ENCODE measurements at places on chromosomes 12 and 14. TPM values are rescaled to one million over a fixed set of nuclear protein-coding genes. Genes with fewer than 3 reads are reported as not detected.

The VDR gene
- 14.8 TPM for total RNA-seq

The SLCO1B1 gene
- total RNA-seq, result not detected

The AICDA gene
- total RNA-seq, result not detected

- H3K27ac ChIP-seq, result no peak overlapping the region
- DNase-seq, result no peak
- no peaks in the 10 kb centered on the region for H3K27me3 ChIP-seq
- no peaks in the 10 kb centered on the region for H3K4me1 ChIP-seq
- no peaks in the 10 kb centered on the region for H3K36me3 ChIP-seq
- no peak overlapping the region for H3K4me3 ChIP-seq
Observed at GRCh38 chr12:94726236-94726835, 76.0 kb upstream of the TMCC3 start.

- H3K4me1 ChIP-seq, result no peaks in the 10 kb centered on the region
- H3K36me3 ChIP-seq, result no peaks in the 10 kb centered on the region
- H3K4me3 ChIP-seq, result no peak overlapping the region
- H3K27me3 ChIP-seq, result no peaks in the 10 kb centered on the region
- DNase-seq, result no peak
Observed at GRCh38 chr14:81286574-81287370, 66.0 kb upstream of the GTF2A1 start.

DNA sequence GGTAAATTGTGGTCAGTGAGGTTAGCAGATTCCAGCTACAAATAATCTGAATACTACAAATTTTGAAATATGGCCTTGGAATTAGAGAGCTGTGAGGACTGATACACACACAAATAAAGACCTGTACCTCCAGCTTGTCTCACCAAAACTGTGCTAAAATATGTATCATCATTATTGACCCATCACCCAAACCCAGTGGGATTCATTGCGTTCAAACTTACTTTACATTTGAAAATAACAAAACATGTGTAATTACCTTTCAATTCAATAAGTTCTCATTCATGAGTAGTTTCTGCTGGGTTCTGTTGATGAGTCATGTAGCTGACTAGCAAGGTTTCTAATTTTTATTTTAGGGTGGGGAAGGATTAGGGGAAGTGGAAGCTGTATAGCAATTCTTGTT, 170.9 kb downstream of the MSRB3 start:
- H3K36me3 ChIP-seq, result no peaks in the 10 kb centered on the region
- DNase-seq, result no peak
- H3K4me3 ChIP-seq, result no peak overlapping the region
- no peaks in the 10 kb centered on the region for H3K27me3 ChIP-seq
- H3K27ac ChIP-seq, result no peak overlapping the region

DNA sequence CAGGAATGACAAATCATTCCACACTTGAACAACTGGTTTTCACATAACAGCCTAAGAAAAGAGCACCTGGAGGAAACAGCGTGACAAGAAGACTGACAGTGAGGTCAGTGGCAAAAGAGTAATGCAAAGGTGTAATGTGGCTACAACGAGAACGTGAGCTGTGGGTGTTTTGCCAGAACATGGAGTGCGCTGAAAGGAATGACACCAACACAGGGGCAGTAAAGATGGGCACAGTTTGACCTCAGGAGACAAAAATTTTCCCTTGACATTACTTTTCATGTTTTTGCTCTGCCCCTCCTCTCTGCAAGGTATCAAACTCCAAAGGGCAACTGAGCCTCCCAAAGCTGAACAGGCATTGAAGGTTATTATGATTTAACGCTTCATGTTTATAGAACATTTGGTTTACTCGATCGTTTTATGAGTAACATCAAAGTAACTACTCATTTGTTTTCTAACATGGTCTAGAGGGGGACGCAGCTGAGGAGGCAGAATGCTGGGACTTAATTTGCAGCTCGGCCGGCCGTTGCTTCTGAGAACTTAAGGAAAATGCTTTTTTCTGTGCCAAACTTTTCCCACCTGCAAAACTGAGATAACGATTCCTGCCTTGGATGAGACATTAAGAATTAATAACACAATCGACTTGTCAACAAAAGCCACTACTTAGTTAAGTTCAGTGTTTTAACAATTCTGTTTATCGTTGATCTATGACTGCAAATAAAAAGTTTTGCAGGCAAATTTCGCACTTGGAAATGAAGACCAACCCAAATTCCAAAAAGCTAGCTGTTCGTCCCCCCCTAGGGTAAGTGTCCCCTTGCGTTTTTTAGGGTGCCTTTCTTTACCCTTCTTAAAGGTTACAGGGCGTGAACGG, 954 bp downstream of the HAUS4 start:
- H3K27me3 ChIP-seq, result no peaks in the 10 kb centered on the region
- peak overlapping the region; percentile 95 for H3K27ac ChIP-seq
- peaks cover 5% of the 10 kb centered on the region for H3K36me3 ChIP-seq
- H3K4me1 ChIP-seq, result peaks cover 3% of the 10 kb centered on the region
- no peak for DNase-seq

DNA sequence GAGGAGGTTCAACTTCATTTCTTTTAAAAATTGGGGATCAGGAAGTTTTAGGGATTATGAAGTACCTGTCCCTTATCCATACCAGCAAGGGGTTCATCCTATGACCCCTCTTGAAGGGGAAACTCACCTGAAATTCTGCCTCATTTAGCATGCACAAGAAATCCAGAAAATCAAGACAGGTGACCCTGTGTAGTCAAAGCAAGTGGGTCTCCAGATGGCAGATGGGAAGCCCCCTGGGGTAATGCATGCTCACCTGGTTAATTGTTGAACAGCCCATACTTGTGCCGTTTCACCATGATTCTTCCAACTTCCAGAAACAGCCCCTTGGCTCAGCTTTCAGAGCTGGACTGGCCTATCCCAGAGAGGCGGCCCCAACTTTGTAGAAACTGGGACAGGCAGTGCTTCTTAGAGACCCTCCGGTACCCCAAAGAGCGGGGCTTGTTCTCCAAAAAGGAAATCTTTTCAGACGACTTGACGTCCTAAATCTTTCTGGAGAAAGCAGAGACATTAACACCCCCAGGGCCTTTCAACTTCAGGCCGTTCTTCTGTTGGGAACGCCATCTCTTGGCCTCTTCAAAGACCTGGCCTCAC, 66.3 kb upstream of the ESRRB start:
- H3K27me3 ChIP-seq, result no peaks in the 10 kb centered on the region
- peak overlapping the region; percentile 64 for H3K4me3 ChIP-seq
- peak overlapping the region; percentile 80 for H3K27ac ChIP-seq
- H3K36me3 ChIP-seq, result no peaks in the 10 kb centered on the region
- no peak for DNase-seq

DNA sequence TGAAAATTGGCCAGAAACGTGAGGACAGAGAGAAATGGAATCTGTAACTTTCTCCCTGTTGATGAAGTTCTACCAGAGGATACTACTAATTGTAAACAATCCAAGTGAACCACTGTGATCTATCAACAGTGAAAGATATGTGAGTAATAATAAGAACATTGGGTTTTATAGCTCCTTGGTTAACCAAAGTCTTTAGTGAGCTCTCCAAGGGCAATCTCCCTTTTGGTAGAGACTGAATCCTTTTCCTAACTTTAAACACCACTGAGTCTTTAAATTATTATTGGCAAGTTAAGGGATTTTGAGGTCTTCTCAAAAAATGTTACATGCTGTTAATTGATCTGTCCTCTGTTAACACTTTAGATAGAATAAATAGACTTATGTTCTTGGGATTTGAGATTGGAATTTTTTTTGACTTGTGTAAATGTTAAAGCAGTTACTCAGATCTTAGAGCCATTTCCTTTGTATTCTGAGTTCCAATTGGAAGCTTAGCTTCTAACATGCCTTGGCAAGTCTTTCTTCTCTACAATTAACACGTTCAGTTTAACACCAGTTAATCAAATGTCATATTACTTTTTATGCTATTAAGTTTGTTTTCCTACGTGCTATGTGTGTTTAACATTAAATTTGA, 338.2 kb upstream of the DDHD1 start:
- no peaks in the 10 kb centered on the region for H3K27me3 ChIP-seq
- H3K4me1 ChIP-seq, result no peaks in the 10 kb centered on the region
- DNase-seq, result no peak

GRCh38 chr12:62239571-62239970, 20.6 kb upstream of the USP15 start:
- no peak for DNase-seq
- H3K4me1 ChIP-seq, result no peaks in the 10 kb centered on the region
- H3K27ac ChIP-seq, result no peak overlapping the region
- no peaks in the 10 kb centered on the region for H3K27me3 ChIP-seq

- H3K4me3 ChIP-seq, result no peak overlapping the region
- no peaks in the 10 kb centered on the region for H3K4me1 ChIP-seq
- H3K36me3 ChIP-seq, result no peaks in the 10 kb centered on the region
Observed at GRCh38 chr14:74035556-74035955, 16.4 kb downstream of the BBOF1 start.

DNA sequence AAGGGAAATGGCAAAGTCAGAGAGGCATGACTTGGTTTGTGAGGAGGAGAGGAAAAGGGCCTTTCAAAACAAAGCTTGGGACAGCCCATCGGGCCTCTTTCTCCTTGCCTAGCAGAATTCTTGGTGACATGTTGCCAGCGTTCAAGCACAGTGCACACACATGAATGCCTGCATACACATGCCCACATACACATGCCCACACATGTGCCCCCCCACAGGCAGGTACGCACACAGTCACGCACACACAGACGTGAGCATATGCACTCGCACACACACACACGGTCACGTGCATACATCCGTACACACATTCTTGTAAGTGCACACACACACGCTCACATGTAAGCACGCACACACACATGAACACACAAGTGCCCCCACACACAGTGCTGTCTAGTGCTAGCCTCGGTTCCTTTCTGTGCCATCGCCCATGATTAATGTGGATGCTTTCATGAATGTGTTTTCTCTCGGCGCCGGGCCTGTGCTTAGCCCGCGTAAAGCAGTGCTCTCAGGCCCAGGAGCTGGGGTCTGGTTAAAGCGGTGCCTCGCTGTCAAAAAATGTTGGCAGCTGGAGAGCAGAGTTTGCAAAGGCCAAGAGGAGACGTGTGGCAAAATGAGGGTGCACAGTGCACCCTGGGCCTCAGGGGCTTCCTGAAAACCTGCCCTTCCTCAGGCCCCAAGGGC, 328.8 kb upstream of the DIO3 start:
- H3K4me3 ChIP-seq, result no peak overlapping the region
- DNase-seq, result peak; percentile 38
- H3K27ac ChIP-seq, result no peak overlapping the region
- peaks cover 2% of the 10 kb centered on the region for H3K4me1 ChIP-seq
- H3K36me3 ChIP-seq, result no peaks in the 10 kb centered on the region
- H3K27me3 ChIP-seq, result no peaks in the 10 kb centered on the region

- DNase-seq, result no peak
- H3K27me3 ChIP-seq, result no peaks in the 10 kb centered on the region
- H3K4me1 ChIP-seq, result no peaks in the 10 kb centered on the region
- H3K36me3 ChIP-seq, result no peaks in the 10 kb centered on the region
Observed at GRCh38 chr14:38521591-38521990, 265.7 kb upstream of the CLEC14A start.

DNA sequence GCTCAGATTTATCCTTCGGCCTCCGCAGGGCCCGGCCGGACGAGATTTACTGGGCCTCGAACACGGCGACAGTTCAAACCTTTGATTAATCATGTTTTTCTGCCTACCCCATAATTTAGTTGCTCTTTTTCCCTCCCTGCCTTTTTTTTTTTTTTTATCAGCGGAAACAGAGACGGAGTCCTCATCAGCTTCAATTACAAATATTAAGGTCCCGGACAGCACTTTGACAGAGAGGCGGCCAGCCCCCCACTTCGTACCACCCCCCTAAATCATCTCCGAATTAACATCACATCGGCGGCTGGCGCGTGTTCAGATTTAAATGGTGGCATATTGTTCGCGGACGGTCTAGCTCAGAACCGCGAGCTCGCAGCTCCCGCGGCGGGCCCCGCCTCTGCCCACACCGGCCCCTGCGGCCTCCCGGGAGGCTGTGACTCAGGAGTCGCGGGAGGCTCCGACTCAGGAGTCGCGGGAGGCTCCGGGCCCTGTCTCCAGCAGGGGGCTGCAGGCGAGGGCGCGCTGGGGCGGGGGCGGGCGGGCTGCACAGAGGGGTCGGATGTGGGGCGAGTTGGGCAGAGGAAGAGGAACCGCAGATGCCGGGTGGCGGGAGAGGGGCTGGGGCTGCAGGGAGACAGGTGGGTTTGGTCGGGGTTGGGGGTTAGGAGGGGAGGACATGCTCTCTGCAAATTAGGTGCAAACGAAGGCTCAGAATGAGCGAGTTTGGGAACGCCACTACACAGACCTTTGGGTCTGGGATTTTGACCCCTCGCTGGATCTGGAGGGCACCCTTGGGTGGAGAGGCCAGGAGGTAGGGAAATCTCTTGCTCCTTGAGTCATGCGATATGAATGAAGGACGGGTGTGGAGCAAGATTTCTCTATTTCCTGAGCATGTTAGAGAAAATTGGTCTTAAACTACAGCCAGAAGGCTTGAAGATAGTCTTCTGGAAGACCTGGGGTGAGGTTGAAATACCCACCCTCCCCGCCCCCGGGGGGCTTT, 19.6 kb upstream of the ATP5MC2 start:
- H3K36me3 ChIP-seq, result no peaks in the 10 kb centered on the region
- no peaks in the 10 kb centered on the region for H3K4me1 ChIP-seq
- H3K27me3 ChIP-seq, result peaks cover 21% of the 10 kb centered on the region
- peak; percentile 77 for DNase-seq
- H3K27ac ChIP-seq, result no peak overlapping the region

DNA sequence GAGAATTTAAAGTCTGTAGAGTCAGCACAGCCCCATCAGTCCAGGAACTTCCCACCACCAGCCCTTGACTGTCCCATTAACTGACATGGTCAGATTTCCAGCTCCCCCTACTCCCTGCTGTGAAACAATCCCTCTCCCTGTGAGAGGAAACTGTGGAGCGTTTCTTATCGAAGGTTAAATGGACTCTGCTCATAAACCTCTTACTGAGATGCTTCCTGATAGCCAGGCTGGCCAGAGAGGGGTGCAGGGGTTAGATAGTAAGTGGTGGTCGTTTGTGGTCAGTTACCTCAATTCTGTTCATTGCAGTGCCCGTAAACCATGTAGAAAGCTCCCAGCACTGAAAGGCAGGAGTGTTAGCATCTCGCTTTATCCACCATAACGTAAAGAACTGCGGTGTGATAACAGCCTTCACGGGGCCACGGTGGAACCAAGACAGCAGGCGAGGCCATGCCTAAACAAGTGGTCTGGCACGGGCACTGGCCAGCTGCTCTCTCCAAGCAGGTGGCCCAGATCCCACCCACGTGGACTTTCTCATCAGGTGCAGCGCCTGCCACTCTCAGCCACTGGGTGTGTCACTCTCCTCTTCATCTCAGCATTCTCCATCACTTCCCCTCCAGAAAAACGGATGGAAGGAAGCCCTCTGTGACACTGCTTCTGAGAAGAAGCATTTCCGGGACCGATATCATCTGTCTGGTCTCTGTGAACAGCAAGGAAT, 102.2 kb downstream of the FBXL14 start:
- H3K27ac ChIP-seq, result no peak overlapping the region
- peaks cover 5% of the 10 kb centered on the region for H3K4me1 ChIP-seq
- no peaks in the 10 kb centered on the region for H3K27me3 ChIP-seq

- no peaks in the 10 kb centered on the region for H3K27me3 ChIP-seq
- H3K4me1 ChIP-seq, result no peaks in the 10 kb centered on the region
- H3K27ac ChIP-seq, result no peak overlapping the region
- H3K4me3 ChIP-seq, result no peak overlapping the region
- H3K36me3 ChIP-seq, result no peaks in the 10 kb centered on the region
Observed at GRCh38 chr12:132766380-132767085, 4.9 kb upstream of the ANKLE2 start.

- no peaks in the 10 kb centered on the region for H3K27me3 ChIP-seq
- H3K27ac ChIP-seq, result no peak overlapping the region
- DNase-seq, result no peak
- peaks cover 5% of the 10 kb centered on the region for H3K4me1 ChIP-seq
Observed at GRCh38 chr12:56941299-56942017, 7.2 kb upstream of the SDR9C7 start.
